ENCODE measurements at places on chromosomes 1 and 21. TPM values are rescaled to one million over a fixed set of nuclear protein-coding genes. Genes with fewer than 3 reads are reported as not detected.

DIO1 gene
- total RNA-seq, result 31.2 TPM

DNA sequence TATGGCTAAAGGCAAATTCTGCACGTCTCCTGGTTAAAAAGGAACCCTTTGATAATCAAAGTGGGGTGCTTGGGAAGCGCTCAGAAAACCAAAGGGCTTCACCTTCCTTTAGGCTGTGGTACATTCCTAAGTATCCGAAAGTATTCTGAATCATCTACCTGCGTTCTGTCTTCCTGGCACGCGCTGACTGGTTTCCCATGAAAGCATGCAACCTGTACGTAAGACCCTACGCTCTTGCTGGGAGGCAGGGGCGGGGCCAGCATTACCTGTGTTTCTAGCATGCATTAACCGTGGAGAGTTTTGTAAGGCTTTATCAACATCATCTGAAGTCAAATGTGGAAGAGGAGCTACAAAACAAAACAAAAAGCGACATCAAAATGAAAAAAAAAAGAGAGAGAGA is 96.0 kb downstream of the ERG start:
- no peaks in the 10 kb centered on the region for H3K4me1 ChIP-seq
- no peaks in the 10 kb centered on the region for H3K36me3 ChIP-seq
- H3K4me3 ChIP-seq, result no peak overlapping the region
- no peak overlapping the region for H3K27ac ChIP-seq

LGR6 gene
- total RNA-seq, result 0.32 TPM

GRCh38 chr1:42178249-42178648 is 13.7 kb upstream of the GUCA2A start:
- peaks cover 26% of the 10 kb centered on the region for H3K4me1 ChIP-seq
- no peaks in the 10 kb centered on the region for H3K36me3 ChIP-seq
- no peaks in the 10 kb centered on the region for H3K27me3 ChIP-seq
- no peak overlapping the region for H3K4me3 ChIP-seq

DNA sequence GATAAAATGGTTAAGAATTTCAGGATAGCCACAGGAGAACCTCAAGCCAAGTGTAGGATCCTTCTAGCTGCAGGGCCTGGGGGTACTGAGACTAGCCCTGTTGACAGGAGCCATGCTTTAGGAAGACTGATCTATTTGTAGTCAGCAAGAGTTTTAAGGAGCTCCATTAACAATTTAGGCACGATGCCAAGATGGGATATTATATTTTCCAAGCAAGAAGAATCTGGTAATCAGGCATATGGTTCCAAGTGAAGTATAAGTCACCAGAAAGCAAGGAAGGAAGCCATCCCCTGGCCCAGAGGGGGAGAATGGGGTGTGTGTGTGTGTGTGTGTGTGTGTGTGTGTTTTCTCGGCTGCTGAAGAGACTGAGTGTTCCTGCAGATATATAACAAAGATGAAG is 7.0 kb downstream of the IFNAR2 start:
- H3K4me1 ChIP-seq, result peaks cover 8% of the 10 kb centered on the region
- H3K27me3 ChIP-seq, result no peaks in the 10 kb centered on the region
- H3K36me3 ChIP-seq, result no peaks in the 10 kb centered on the region
- DNase-seq, result no peak
- no peak overlapping the region for H3K4me3 ChIP-seq
- no peak overlapping the region for H3K27ac ChIP-seq

DNA sequence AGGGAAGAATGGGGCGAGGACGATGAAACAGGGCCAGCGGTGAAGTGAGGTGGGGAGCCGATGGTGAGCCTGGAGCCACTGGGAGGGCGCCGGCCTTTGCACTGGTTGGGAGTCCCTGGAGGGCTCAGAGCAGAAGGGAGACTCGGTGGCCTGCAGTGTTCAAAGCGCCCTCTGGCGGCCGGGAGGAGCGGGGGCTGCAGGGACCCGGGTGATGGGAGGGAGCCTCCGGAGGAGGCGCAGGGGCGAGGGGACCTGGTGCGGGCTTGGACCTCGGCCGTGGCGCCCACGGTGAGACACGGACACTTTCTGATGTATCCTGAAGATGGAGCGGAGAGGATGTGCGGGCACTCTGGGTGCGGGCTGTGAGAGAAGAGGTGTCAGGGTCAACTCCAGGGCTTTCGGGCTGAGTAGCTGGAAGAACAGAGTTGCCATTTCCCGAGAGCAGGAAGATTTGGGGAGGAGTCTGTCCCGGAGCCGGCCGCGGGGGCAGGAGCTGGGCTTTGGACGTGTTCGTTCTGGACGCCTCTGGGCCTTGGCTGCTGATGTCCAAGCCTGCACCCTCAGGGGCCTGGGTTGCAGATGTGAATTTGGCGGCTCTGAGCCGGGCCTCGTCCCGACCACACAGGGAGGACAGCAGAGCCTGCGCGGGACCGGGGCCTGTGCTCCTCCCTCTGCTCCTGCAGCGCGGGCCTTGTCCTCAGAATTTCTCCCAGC is 29.7 kb downstream of the HEYL start:
- H3K27ac ChIP-seq, result no peak overlapping the region
- H3K36me3 ChIP-seq, result no peaks in the 10 kb centered on the region
- no peaks in the 10 kb centered on the region for H3K4me1 ChIP-seq
- H3K27me3 ChIP-seq, result no peaks in the 10 kb centered on the region

NCAM2 gene
- total RNA-seq, result 14.4 TPM

- no peaks in the 10 kb centered on the region for H3K27me3 ChIP-seq
- H3K4me3 ChIP-seq, result no peak overlapping the region
- no peaks in the 10 kb centered on the region for H3K36me3 ChIP-seq
- H3K4me1 ChIP-seq, result no peaks in the 10 kb centered on the region
- no peak overlapping the region for H3K27ac ChIP-seq
Observed at GRCh38 chr1:150397392-150398032, 33.6 kb downstream of the RPRD2 start.

C1orf21 gene
- total RNA-seq, result 37.9 TPM
